Spinal cord (tissue), 10 donors: ENCODE measurements at places on chromosomes 1 and 21. TPM values are rescaled to one million over a fixed set of nuclear protein-coding genes. Genes with fewer than 3 reads are reported as not detected.

IL19 gene
- not detected for polyA plus RNA-seq

NUF2 gene
- 12.5 TPM for polyA plus RNA-seq

C4BPB gene
- 0.32 TPM for polyA plus RNA-seq

ZC3H11A gene
- 96.6 TPM for polyA plus RNA-seq

OLIG2 gene
- polyA plus RNA-seq = 143 TPM

NGF gene
- polyA plus RNA-seq = 2.0 TPM
